Smooth muscle cell of bladder (primary cell): ENCODE measurements at places on chromosomes 6 and 20. TPM values are rescaled to one million over a fixed set of nuclear protein-coding genes. Genes with fewer than 3 reads are reported as not detected.

The LY6G6D gene
- not detected in 2 replicates for total RNA-seq

The DPPA5 gene
- total RNA-seq: not detected in 2 replicates

The CAP2 gene
- 4.0 and 9.5 TPM in 2 replicates for total RNA-seq

The FILIP1 gene
- 0.14 and 0.28 TPM in 2 replicates for total RNA-seq

The SIRPB1 gene
- 0.71 TPM in 1 of 2 replicates, not detected in the other for total RNA-seq

The ENPP5 gene
- total RNA-seq: 0.46 and 0.85 TPM in 2 replicates

The TBX18 gene
- total RNA-seq: 20.5 and 34.9 TPM in 2 replicates

The TUBE1 gene
- 21.2 and 36.4 TPM in 2 replicates for total RNA-seq

The NR2E1 gene
- not detected in 2 replicates for total RNA-seq

The MAPK13 gene
- total RNA-seq: 5.7 and 8.1 TPM in 2 replicates

The C20orf202 gene
- not detected in 2 replicates for total RNA-seq

The AGPAT1 gene
- 20.9 and 29.5 TPM in 2 replicates for total RNA-seq

The STMND1 gene
- total RNA-seq: not detected in 2 replicates

The DEK gene
- total RNA-seq: 59.6 and 85.4 TPM in 2 replicates

The SPO11 gene
- total RNA-seq: not detected in 2 replicates

The TMEM200A gene
- total RNA-seq: 35.3 and 86.4 TPM in 2 replicates

The C20orf144 gene
- total RNA-seq: 0.09 and 0.14 TPM in 2 replicates

The OOEP gene
- not detected in 2 replicates for total RNA-seq

The TRIM31 gene
- total RNA-seq: not detected in 2 replicates

The SLC35D3 gene
- not detected in 2 replicates for total RNA-seq

The RUNX2 gene
- total RNA-seq: 1.8 and 2.0 TPM in 2 replicates

The BPIFA3 gene
- not detected in 2 replicates for total RNA-seq

The TREML1 gene
- not detected in 2 replicates for total RNA-seq

The MDC1 gene
- total RNA-seq: 2.4 and 3.7 TPM in 2 replicates

The CLDN20 gene
- not detected in 2 replicates for total RNA-seq

The SLC26A8 gene
- 0.09 and 0.14 TPM in 2 replicates for total RNA-seq

The KCNG1 gene
- total RNA-seq: 11.8 and 16.7 TPM in 2 replicates

The CLIC5 gene
- 0.09 TPM in 1 of 2 replicates, not detected in the other for total RNA-seq

The MAN1A1 gene
- total RNA-seq: 142 and 176 TPM in 2 replicates

The SPATA25 gene
- 1.3 and 1.9 TPM in 2 replicates for total RNA-seq

The SNTA1 gene
- total RNA-seq: 24.6 and 24.9 TPM in 2 replicates

The LIN28B gene
- not detected in 2 replicates for total RNA-seq

The RHAG gene
- total RNA-seq: not detected in 2 replicates

The EDEM2 gene
- total RNA-seq: 74.4 and 105 TPM in 2 replicates

The CYP21A2 gene
- total RNA-seq: not detected in 2 replicates
